ENCODE measurements at places on chromosomes 16 and 17.

GRCh38 chr17:7864995-7865650 is 7.3 kb downstream of the CYB5D1 start:
- DNase-seq: no peak

- DNase-seq: no peak
Measured at GRCh38 chr16:1553946-1554825, 20.7 kb downstream of the TMEM204 start.

DNA sequence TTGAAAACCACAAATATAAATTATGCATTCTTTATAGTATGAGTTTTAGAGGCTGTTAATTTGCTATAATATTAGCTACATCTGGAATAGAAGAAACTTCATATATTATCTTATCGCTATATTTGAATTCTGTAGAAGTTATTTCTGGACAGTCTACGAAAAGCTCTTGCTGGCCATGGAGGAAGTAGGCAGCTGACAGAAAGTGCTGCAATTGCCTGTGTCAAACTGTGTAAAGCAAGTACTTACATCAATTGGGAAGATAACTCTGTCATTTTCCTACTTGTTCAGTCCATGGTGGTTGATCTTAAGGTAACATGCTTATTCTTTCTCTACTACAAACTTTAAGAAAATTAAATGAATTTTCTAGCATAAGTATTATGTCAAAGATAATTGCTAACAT is 96.8 kb downstream of the OMG start:
- no peak for DNase-seq

- DNase-seq: peak; percentile 56
Measured at GRCh38 chr17:78357177-78357586, 2.7 kb downstream of the SOCS3 start.

DNA sequence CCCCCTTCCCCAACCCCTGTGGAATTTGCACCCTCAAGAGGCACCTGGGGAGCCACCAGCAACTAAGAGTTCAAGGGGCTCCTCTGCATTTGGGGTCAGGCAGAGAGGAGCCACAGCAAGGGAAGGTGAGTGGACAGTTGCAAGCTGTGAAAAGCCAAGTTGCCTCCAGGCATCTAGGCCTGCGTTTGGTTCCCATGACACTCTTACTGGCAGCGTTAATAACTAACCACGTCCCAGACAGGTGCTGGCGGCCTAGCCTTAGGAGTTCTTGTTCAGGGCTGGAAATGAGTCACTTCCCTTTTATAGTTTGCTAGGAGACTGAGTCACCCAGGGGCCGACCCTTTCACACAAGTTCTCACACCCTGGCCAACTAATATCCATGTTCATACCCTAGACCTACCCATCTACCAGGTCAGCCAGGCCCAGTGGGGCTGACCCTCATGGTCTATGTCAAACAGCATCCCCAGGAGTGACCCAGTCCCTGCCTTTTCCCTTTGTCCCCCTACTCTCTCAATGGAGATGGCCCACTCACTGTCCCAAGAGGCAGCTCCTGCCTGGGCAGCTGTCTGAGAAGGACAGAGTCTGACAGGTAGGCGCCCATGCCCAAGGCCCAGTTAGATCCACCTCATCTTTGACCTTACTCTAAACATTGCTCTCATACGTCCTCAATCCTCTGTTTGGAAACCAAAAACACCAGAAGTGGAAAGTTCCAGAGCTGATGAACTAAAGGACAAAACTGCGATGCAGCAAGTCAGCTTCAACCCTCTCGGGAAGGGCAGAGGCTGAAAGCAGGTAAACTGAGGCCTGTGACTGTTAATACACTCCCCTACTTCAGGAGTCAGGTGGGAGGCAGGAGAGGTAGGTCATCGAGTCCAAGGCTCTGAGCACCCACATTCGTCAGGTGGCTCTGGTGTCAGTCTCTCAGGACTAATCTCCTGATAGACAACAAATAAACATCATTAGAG is 300.6 kb downstream of the SOX9 start:
- peak; percentile 54 for DNase-seq

GRCh38 chr16:27719106-27719445 is 169.1 kb downstream of the KATNIP start:
- DNase-seq: no peak

DNA sequence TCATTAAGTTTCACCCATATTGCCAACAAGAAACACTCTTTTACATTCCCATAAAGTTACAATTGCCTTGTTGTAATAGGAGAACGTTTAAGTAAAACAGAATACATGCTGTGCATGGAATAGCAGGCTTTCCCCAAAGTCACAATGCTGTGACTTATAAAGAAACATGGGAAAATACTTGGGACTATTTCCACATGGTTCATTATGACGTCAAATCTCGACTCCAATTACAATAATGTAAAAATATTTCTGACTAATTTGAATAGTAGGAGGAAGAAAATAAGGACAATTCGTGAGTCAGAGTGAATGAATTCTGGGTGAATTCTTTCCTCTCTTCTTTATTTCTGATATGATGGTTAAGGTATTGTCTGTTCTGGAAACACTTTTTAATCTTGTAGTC is 52.8 kb downstream of the CDH11 start:
- DNase-seq: no peak

DNA sequence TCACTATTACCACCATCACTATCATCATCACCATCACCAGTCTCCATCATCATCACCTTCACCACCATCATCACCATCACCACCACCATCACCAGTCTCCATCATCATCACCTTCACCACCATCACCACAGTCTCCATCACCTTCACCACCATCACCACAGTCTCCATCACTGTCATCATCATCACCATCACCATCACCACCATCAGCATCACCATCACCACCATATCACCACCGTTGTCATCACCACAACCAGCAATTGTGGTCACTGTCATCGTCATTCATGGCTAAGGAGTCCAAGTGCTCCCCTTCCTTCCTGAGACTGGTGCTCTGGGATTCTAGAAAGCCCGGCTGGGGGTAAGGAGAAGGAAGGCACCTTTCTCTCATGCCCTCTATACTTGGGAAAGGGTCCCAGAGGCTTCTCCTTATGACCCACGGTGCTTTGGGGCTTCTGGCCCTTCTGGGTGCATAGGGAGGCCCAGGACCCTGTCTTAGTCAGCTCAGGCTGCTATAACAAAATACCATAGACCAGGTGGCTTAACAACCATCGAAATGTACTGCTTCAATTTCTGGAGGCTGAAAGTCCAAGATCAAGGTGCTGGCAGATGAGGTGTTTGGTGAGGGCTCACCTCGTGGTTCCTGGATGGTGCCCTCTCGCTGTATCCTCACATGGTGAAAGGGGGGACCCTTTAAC is 93.4 kb upstream of the GSE1 start:
- no peak for DNase-seq

DNA sequence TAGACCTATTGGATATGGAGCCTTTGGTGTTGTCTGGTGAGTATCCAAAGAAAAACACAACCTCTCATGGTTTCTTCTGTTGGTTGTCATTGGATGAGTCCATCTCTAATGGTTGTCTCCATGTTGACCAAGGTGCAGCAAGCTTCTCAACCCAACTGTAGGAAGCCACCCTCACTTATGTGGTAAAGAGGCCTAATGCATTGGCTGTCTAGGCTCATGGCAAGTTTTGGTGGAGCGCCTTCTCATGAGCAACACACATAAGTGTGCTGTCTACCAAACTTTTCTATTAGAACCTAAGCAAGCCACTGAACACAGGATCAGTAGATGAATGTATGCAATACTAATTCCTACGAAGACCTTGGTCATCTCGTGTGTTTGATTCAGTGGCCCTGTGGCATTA is 819 bp downstream of the NLK start:
- no peak for DNase-seq

DNA sequence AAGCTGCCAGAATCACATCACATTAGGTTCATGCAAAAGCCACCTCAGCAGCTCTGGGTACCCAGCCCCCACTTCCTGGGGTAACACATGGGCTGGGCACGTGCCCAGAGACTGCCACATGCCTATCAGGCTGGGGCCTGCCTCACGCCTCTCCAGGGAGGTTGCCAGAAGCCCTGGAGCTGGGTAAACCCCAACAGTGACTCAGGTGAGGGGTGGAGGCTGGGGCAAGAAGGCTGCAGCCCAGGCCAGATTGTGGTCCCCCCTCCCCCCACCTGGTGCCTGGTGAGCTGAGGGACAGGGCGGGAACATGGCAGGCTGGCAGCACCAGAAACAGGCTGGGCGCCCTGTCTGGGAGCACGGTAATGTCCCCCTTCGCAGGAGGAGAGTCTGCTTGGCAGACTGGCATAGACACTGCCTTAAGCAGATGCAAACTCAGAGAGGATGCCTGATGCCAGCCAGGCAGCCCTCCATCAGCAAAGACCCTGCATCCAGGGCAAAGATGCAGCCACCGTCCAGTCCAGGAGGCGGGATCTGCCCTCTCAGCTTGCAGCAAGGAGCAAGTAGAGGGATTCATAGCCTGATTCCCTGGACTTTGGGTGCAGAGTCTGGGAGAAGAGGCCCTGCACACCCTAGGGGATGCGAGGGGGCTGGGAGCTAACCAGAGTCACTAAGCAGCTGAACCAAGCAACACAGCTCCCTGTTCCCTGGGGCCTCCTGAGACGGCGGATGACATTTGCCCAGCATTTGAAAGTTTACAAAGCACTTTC is 28.8 kb downstream of the NGFR start:
- peak; percentile 46 for DNase-seq

DNA sequence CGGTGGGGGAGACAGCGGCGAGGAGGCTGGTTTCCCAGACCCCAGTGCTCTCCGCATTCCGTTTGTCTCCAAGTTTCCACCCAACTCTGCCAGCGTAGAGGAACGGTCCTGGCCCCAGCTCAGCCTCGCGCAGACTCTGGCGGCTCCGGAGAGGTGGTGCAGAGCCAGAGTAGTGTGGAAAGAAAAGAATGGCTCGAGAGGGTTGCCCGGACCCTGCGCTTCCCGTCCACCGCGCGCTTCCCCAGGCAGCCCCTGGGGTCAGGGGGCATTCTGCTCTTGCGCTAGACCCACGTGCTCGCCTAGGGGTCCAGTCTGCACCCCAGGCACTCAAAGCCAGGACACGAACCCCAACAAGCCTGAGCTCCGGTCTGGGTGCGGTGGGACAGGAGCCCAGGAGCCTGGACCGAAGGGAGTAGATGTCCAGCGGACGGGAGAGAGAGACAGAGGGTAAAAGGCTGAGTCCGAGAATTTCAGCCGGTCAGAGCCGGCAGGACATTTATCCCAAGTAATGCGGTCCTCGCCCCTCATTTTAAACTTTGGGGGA is 3.8 kb downstream of the PMP22 start:
- DNase-seq: no peak

GRCh38 chr16:87701078-87701460 is 64.7 kb downstream of the KLHDC4 start:
- no peak for DNase-seq

DNA sequence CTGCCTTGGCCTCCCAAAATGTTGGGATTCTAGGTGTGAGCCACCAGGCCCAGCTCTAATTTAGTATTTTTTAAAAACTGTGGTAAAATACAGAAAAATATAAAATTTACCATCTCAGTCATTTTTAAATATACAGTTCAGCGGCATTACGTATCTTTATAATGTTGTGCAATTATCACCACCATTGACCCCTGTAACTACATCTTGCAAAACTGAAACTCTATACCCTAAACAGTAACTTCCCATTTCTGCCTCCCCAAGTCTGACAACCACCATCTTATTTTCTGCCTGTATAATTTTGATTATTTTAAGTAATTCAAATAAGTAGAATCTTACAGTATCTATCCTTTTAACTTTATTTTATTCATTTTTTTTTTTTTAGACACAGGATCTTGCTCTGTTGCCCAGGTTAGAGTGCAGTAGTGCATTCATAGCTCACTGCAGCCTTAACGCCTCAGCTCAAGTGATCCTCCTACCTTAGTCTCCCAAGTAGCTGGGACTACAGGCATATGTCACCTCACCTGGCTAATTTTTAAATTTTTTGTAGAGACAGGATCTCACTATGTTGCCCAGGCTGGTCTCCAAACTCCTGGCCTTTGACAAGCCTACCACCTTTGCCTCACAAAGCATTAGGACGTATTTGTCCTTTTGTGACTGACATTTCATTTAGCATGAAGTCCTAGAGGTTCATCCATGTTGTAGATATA is 10.9 kb upstream of the GGA2 start:
- no peak for DNase-seq

DNA sequence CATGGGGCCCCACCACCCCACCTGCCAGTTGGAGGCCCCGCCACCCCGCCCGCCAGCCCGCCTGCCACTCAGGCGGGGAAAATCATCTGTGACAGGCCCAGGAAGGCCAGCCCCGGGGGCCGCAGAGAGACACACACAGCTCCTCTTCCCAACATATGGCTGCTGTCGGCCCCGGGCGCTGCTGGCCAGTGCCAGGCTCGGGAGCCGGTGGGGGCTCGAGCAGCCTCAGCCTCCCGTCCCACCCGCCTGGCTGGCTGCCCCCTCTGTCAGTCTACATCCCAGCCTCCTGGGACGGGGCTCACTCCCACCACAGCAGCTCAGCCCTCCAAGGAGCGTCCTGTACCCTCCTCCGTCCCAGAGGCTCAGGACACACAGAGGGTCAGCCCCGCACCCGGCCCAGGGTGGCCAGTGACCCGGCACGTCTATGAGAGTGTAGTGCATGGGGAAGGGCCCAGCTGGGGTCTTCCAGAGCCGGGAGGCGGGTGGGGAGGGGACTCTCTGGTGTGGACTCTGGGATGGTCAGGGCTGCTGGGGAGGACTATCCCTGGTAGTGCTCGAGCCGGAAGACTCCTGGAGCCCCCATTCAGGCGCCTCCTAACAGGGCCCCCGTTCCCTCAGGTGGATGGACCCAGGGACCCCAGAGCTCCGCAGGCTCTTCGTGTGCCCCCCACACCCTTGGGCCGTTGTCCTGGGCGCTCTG is 3.6 kb upstream of the PRR35 start:
- DNase-seq: no peak

Data from activated T-cell treated with anti-CD3 and anti-CD28 coated beads, Interleukin-2, amount 50 U/mL, for 48 hours (primary cell).